Sciatic nerve (tissue), 2 donors: ENCODE measurements at places on chromosomes 6 and 20.

DNA sequence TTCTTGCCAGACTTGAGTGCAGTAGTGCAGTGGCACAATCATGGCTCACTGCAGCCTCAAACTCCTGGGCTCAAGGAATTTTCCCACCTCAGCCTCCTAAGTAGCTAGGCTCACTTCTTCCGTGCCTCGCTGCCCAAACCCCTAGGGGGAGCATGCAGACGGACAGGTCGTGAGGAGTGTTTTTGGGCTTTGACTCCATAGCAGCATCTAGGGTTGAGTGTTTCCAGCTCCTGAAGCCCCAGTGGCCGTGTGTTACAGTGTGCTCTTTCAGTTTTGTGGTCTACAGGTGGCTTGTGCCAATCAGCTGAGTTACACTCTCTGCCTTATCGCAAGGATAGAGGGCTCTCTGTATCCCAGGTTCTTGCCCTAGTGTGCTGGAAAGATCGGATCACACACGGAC lies 33.4 kb downstream of the NCOA3 start:
- no peak for DNase-seq

GRCh38 chr6:14339711-14340584 lies 222.4 kb downstream of the CD83 start:
- DNase-seq, result no peak

- no peak for DNase-seq
Measured at GRCh38 chr6:36222924-36223323, 26.4 kb downstream of the BRPF3 start.

- no peak for DNase-seq
Measured at GRCh38 chr20:18144541-18145099, 7.0 kb downstream of the KAT14 start.

DNA sequence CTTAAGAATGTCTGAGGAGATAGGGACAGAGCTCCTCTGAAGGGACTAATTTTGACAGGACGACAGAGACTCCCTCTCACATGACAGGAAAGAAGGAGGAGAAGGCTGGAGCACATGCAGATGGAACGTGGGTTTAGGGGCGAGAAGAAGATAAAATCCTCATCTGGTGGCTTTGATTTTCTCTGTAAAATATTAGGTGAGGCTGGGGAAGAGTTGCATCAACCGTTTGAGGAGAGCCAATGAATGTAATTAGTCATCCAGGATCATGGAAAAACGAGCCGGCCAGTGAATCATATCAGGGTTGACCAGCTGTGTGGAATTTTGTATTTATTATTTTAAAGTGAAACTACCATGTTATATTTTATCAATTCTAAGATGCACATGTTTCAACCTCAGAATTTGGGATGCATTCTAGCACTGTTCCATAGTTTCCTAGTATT lies 46.9 kb upstream of the ADGRF4 start:
- no peak for DNase-seq

DNA sequence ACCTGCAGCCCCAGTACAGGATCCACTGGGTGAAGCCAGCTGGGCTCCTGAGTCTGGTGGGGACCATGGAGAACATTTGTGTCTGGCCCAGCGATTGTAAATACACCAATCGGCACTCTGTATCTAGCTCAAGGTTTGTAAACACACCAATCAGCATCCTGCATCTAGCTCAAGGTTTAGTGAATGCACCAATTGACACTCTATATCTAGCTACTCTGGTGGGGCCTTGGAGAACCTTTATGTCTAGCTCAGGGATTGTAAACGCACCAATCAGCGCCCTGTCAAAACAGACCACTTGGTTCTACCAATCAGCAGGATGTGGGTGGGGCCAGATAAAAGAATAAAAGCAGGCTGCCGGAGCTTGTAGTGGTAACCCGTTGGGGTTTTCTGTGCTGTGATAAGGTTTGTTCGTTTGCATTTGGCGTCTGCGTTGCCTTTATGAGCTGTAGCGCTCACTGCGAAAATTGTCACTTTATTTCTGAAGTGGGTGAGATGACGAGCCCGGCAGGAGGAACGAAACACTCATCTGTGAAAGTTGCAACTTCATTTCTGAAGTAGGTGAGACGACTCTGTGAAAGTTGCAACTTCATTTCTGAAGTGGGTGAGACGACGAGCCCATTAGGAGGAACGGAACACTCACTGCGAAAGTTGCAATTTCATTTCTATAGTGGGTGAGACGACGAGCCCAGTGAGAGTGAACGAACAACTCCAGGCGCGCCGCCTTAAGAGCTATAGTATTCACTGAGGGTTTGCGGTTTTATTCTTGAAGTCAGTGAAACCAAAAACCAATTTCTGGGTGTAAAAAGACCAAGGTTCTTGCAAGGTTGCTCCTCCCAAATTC lies 31.1 kb downstream of the SERPINB6 start:
- DNase-seq, result peak; percentile 49

- DNase-seq, result no peak
Measured at GRCh38 chr6:162230147-162230752, 497.3 kb downstream of the PRKN start.

DNA sequence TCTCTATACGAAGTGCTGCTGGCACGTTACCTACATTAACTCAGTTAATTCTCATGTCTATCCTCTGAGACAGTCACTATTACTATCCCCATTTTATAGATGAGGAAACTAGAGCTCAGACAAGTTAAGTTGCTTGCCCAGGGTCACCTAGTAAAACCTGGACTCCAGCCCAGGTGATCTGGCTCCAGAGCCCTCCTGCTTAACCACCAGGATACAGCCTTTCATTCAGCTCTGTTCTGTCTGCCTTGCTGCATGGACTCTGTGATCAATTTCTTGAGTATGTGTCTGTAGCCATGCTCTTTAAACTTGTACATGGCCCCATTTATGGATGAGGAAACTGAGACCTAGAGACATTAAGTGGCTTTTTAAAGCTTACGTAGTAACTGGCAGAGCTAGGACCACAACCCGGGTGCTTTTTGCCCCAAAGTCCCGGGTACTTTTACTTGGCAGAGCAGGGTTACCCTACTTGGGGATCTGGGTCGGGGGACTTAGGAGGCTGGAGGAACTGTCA lies 4.7 kb downstream of the CDKN1A start:
- peak; percentile 42 for DNase-seq
